ENCODE measurements at places on chromosomes 5 and 9. TPM values are rescaled to one million over a fixed set of nuclear protein-coding genes. Genes with fewer than 3 reads are reported as not detected.
A peak's percentile ranks its signal among the peaks of the same experiment; 100 is the strongest.

GRCh38 chr5:94395468-94395867, 222.9 kb downstream of the KIAA0825 start:
- DNase-seq = no peak

The PHAX gene
- 53.0 TPM for total RNA-seq

The GRM6 gene
- total RNA-seq = 0.96 TPM

- DNase-seq = peak; percentile 42
These were observed 1.7 kb downstream of the PTAR1 start for GRCh38 chr9:69757996-69758675.

GRCh38 chr9:114561771-114562170, 25.8 kb upstream of the ATP6V1G1 start:
- DNase-seq = no peak

DNA sequence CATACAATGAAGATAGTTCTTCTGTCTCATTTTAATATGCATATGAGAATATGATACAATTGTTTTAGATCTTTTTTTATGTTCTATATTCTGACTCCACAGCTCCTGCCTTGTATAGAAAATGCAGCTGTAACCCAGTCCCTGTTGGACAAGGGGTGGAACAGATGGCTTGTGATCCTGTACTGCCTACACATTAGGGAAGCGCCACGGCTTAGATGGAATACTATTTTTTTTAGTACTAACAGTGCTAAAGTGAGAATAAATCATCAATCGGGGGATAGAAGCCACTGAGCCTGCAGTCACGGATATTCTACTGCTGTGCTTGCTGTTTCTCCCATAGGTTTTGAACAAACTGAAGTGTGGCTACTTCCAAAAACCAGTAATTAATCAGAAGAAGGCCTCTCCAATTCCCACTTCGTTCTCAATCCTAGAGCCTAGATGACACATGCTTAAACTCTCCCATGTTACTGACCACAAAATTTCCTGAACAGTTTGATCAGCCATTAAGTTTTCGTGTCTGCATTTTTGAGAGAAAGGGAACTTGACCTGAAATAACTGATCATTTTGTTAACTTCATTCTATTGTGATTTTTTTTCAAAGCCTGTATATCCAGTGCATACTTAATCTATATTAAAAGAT, 150.3 kb downstream of the CDH18 start:
- DNase-seq = no peak

DNA sequence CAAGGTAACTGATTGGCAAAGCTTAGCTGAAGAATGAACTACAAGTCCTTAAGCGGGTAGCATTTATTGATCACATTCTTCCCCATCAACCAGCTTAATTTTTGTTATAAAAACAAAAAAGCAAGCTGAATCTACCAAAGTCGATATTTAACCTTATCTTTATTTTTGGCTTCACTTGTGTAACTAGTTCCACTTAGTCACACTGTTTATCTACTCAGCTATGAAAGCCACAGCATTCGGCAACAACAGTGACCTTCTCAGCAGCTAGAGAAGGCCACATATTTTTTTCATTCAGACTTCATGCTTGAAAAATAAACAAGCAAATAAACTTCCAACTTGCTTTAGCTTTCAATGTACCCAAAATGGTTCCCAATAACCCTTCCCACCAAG, 69.4 kb downstream of the KLHL3 start:
- no peak for DNase-seq

DNA sequence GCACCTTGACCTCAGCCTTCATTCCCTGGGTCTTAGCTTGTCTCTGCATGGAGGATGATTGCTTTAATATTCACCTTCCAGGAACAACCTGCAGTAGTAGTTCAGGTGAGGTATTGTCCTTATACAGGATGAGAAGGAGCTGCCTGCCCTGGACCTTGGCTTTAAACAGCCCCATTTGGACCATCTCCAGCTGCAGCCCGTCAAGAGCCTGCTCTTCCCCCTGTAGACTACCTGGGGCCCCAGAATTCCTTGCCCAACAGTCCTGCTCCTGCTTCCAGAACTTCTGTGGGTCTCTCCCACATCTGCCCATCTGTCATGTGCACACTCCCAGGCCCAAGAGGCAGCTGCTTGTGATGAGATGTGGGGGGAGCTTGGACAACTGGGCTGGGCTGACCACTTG, 12.2 kb upstream of the OTP start:
- DNase-seq = no peak

The KCNV2 gene
- total RNA-seq = 1.4 TPM

- peak; percentile 64 for DNase-seq
These were observed 89.8 kb downstream of the SLC1A3 start for GRCh38 chr5:36696059-36696673.

GRCh38 chr9:104907278-104907951, 20.5 kb downstream of the ABCA1 start:
- peak; percentile 83 for DNase-seq

DNA sequence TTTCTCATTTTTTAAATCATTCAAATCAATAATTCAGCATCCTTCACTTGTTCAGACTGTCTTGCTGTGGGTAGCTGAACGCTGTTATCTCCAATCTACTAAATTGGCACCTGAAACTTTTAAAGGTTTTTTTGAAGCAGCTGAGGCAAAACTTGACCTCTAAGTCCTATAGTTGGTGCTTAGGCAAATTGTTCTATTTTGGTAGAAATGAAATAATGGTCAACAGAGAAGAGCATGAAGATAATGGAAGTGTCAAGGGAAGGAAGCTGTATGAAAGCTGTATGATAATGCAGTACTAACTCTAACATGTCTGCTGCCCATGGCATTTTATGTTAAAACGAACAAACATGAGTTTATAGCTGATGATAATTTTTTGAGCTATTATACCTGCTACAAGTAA, 138.0 kb downstream of the GDNF start:
- no peak for DNase-seq

The CD180 gene
- total RNA-seq = 1.2 TPM

DNA sequence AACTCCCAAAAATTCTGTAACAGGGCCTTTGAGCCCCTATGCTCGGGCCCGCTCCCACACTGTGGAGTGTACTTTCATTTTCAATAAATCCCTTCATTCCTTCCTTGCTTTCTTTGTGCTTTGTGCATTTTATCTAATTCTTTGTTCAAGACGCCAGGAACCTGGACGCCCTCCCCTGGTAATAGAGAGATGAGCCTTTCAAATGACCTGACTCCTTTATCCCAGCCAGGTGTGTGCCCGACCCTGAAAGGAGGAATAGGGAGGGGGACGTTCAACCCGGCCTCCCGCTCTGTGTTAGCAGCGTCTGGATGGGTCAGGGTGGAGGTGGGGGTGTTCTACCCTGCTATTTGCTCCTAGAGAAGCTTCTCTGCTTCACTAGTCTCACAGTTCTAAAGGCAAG, 53.9 kb downstream of the FXN start:
- no peak for DNase-seq

The C8G gene
- not detected for total RNA-seq

- peak; percentile 63 for DNase-seq
These were observed 57.4 kb upstream of the PLPP6 start for GRCh38 chr9:4604678-4605095.

GRCh38 chr9:117720066-117720465, 15.9 kb downstream of the TLR4 start:
- no peak for DNase-seq

The EQTN gene
- total RNA-seq = not detected

The BHMT2 gene
- 18.3 TPM for total RNA-seq

DNA sequence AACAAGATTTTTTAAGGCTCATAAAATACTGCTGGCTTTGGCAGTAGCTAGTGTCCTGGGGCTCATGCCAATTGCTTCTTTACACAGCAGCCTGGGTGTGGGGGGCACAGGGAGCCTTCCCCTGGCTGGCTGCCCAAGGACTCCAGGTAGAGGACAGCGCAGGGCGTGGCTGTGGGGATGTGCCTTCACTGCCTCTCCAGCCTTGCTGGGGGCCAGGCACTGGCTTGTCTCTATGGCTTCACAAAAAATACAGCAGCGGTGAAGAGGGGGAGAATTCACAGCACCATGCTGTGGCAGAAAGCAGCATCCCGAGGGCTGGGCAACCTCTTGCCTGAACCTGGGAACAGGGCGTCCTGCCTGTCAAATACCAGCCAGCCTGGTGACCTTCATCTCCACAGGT, 57.4 kb downstream of the DAP start:
- no peak for DNase-seq

- DNase-seq = no peak
These were observed 169.0 kb downstream of the DOCK2 start for GRCh38 chr5:169805937-169806700.

DNA sequence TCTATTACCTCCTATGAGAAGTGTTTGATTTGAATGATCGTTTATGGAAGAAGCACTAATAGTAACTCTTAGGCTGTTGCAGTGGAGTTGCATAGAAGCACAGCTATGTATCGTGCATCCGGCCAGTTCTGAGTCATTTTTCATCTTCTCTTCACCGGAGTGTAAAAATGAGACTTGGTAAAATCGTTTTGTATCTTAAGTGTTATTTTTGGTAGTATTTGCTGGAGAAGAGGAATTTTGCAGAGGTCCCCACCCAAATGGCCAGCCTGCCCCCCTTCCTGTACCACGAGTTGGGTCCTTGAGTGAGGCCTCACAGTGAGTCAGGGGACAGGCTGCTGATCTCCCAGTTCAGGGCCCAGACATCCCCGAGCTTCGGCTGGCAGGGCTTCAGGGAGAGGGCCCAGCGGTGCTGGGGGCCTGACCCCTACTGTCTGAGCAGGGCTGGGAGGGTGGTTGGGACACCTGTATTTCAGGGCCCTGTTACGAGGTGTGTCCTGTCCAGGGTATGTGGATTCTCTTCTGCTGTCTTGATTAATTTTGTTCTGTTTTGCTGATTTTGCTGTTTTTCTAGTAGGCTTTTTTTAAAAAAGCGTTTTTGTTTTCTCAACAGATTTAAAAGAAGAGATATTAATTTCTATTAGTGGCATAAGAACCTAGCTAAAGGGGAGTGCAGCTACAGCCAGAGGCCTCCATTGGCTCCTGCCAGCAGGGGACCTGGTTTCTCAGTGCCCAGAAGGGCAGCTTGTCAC, 210.8 kb downstream of the TRIO start:
- no peak for DNase-seq

Data from umbilical cord (tissue), 2 donors.